ENCODE measurements at places on chromosomes 2 and 18.

GRCh38 chr2:82124629-82125028 lies 1820.1 kb upstream of the LRRTM1 start:
- no peak for DNase-seq

GRCh38 chr2:70645733-70646419 lies 92.2 kb upstream of the TGFA start:
- DNase-seq, result no peak

DNA sequence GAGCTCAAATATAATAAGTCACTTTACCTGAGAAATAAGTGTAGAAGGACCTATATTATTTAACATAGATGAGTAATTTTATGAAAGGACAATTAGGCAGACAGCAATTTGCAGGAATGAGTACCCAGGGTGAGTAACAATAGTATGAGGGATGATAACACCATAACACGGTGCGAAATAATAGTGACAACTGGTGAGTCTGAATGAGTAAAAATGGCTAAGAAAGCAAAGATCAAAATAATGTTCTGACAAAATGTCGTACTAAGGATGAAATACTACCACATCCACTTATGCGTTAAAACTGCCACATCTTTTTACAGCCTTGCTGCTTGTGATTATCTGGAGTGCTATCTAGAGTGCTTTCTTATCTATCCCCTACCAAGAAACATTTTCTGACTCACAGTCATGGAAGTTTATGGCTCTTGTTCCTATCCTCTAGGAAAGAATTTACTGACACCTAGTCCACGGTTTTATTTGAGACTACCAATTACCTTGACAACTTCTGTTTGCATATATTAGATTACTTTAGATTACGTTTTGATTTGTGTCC lies 929.7 kb downstream of the LRP1B start:
- DNase-seq, result no peak

GRCh38 chr2:230775737-230776136 lies 63.1 kb downstream of the CAB39 start:
- DNase-seq, result no peak

DNA sequence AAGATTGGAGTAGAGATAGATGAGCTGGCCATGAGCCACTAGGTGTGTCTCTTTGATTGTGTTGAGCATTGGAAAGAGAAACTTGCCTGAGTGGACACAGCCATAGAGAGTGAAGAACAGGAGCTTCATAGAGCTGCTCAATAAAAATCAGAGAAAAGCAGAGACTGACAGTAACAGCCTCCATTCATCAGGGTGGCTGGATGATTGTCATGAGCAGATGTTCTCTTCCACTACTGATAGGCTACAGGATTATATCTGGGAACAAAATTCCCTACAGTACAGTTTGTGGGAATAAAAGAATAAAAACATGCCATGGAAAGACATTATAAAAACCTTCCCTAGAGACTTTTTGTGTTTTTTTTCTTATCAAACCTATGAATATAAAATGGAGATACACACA lies 404.8 kb upstream of the ACVR2A start:
- no peak for DNase-seq

- DNase-seq, result no peak
Measured at GRCh38 chr18:8001711-8002301, 434.7 kb downstream of the PTPRM start.
